Left ventricle myocardium inferior (tissue), 1 donor: ENCODE measurements at places on chromosomes 6 and 20.

DNA sequence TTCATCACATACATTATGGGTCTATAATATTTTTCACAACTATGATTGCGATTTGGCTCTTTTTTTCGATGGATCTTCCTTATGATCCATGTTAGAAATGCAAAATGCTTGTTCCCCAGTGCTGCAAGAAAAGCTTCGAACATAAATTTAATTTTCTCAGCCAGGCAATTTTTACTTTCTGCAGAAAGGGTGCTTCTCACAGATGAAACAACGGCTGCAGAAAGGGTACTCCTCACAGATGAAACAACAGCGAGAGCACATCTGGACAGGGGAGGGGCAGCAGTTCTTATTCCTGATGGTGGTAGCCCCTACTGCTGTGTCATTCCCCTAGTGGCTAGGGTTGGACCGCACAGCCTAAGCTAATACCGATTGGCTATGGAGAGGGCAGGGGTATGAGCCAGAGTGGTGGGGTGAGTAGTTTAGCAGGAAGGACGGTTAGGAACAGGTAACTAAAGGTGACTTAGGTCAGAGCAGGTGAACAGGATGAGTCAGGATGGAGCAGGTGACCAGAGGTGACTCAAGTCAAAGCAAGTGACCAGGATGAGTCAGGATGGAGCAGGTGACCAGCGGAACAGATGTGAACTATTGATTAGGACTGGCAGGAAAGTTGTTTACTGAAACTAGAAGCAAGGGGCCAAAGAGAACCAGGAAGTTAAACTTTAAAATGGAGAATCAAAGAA, 13.4 kb upstream of the TREML4 start:
- DNase-seq = no peak

- no peak for DNase-seq
Measured at GRCh38 chr6:129695373-129696027, 14.5 kb downstream of the ARHGAP18 start.

GRCh38 chr6:132004668-132005067, 53.5 kb upstream of the CCN2 start:
- DNase-seq = no peak

DNA sequence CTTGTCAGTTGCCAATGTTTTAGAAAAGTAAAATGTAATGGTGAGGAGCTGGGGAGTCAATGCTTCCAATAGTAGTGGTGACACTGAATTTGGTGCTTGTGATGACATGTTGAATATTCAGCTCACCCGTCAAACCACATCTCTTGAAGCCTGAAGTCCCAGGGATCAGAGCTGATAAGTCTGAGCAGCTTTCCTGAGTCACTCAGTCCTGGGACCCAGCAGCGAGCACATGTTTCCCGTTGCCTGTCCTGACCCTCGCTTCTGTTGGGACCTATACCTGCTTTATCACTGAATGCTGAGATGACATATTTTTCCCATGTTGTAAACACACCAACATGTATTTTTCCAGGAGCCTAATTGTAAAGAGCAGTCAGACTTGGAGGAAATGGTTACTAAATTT, 693.6 kb downstream of the QKI start:
- DNase-seq = no peak

DNA sequence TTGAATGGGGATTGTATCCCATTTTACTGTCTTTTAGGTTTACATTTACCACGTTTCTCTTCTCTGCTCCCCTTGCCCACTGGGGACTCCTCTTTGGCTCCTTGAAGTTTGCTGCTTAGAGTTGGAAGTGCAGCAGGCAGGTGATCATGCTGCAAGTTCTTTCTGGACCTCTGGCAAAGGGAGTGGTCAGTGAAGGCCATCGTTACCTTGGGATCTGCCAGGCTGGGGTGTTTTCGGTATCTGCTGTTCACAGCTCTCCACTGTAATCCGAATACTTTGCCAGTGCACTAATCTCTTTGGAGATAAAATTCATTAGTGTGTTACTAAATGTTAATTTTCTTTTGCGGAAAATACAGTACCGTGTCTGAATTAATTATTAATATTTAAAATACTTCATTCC, 9.1 kb upstream of the EFCAB8 start:
- no peak for DNase-seq

DNA sequence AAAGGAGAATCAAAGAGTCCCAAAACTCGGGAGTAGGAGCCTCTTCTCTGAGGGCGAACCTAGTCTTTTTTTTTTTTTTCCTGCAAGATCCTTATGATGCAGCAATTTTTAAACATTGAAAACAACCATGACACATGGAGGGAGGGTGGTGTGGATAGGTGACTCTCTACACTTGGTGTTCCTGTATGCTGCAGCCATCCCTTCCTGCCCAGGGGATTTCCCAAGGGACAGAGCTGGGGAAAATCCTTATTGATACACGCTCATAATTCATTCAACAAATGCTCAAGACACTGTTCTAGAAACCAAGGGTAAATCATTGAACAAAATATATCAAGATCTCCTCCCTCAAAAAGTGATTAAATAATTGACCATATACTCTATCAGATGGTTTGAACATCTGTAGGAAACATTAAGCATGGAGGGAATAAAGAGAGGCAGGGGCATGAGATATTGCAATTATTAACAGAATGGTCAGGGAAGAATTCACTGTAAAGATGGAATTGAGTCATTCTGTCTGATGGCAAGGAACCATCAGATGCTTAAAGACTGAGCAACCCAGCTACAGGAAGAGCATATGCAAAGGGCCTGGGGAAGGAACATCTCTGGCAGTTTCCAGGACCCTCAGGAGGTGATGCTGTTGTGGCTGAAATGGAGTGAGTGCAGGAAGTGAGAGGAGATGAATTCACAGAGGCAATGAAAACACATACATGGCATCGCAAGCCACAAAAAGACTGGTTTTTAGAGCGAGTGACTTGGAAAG, 13.4 kb upstream of the BTN3A3 start:
- no peak for DNase-seq
